NCI-H1930 (cell line): ENCODE measurements at places on chromosomes 4 and X.

GRCh38 chr4:76610751-76611547 is 175.9 kb downstream of the SHROOM3 start:
- no peak for DNase-seq

DNA sequence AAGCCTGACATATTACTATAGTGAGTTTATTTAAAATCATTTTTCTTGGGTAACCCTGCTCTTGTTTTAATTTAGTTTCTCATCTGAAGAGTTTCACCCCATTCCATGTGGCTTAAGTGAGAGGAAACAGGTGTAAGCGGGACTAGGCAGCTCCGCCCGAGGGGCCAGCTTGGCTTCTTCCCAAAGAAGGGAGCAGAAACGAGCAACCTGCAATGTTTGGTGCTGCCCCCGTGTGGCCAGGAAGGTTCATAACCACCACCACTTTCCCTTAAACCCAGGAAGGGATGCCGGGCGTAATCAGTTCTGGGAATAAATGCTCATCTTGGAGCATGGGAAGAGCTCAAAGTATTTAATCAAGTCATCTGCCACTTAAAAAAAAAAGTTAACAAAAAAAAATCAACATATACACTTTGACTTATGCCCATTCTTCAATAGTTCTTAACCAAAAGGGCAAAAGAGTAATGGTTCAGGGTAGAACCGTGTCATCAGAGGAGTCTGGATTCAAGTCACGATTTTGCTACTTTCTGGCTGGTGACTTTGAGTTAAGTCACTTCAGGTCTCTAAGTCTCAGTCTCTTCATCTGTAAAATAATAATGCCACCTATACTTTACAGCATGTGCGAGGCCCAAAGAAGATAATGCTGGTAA is 147.9 kb downstream of the NSUN7 start:
- peak; percentile 46 for DNase-seq

DNA sequence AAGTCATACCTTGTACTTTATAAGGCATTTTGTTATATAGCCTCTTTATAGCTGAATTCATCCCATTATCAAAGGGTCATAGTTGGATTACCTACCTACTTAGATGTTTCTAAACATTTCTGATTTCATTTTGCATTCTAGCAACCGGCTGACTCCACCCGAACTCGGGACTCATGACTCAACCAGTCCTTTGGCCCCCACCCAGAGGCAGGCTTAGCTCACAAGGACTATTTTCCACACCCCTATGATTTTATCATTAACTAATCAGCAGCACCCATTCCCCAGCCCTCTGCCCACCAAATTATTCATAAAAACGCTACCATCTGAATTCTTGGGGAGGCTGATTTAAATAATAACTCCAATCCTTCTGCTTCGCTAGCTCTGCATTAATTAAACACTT is 79.9 kb upstream of the EGFL6 start:
- DNase-seq: no peak

DNA sequence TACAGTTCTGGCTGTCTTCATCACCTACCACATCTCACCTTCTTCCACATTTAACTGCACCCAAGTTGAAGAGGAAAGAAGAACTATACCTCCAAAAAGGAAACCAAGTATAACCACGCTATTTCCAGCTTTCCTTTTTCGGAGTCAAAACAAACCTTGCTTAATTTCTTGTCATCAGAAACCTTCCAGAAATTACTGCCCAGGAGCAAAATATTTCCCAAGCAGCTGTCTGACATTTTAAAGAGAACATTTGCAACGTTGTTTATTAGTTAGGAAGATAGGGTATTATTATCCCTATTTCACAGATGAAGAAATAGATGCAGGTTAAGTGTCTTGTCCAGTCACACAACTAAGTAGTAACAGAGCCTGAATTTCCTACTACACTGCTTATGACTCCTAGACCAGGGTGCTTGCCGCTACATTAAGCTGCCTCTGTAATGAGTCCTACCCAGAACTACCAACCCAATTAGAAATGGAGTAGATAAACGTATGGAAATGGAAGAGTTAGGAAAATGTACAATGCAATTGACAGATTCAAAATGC is 2.2 kb upstream of the ACSL4 start:
- no peak for DNase-seq

GRCh38 chr4:182246401-182247205 is 3.4 kb downstream of the TENM3 start:
- DNase-seq: no peak

- no peak for DNase-seq
These were observed 78.1 kb downstream of the HTRA3 start for GRCh38 chr4:8347660-8348059.

GRCh38 chr4:43112139-43112538 is 219.6 kb downstream of the GRXCR1 start:
- no peak for DNase-seq

- no peak for DNase-seq
These were observed 518 bp upstream of the CNKSR2 start for GRCh38 chrX:21373637-21374162.

- DNase-seq: no peak
These were observed 2.9 kb downstream of the NOCT start for GRCh38 chr4:139018501-139018900.

- DNase-seq: no peak
These were observed 2.9 kb upstream of the FTSJ1 start for GRCh38 chrX:48472851-48473703.

DNA sequence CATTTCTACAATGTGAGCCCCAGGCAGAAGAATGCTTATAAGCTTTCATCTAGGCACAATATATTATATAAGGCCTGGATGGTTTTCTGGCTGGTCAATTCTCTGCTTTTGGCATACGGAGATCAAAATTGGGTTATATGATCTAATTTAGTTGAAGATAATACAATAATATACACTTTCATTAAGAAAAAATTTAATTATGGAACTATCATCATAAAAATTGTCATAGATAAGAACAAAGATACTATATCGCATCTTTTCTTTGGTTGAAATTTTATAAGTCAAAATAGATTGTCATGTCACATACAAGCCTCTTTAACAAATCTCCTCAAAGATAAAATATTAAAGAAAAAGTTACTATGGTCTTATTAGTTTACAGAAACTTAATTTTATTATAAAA is 17.1 kb downstream of the DMD start:
- no peak for DNase-seq

DNA sequence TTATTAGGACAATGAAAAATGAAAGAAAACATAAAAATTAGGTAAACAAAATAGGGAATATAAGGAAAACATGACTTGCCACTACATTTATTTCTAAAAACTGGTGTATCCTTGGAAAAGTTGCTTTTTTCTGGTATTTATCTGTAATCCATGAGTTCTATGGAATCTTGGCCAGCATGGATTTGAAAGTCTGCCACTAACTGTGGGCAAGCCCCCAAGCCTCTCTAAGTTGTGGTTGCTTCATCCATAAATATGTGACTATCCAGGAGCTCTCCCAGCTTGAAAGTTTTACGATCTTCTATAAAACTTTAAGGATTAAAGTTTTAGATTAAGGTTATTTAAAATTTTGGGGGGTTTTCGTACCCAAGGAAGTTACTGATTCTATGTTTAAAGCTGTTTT is 21.8 kb downstream of the RPS6KA3 start:
- DNase-seq: no peak

DNA sequence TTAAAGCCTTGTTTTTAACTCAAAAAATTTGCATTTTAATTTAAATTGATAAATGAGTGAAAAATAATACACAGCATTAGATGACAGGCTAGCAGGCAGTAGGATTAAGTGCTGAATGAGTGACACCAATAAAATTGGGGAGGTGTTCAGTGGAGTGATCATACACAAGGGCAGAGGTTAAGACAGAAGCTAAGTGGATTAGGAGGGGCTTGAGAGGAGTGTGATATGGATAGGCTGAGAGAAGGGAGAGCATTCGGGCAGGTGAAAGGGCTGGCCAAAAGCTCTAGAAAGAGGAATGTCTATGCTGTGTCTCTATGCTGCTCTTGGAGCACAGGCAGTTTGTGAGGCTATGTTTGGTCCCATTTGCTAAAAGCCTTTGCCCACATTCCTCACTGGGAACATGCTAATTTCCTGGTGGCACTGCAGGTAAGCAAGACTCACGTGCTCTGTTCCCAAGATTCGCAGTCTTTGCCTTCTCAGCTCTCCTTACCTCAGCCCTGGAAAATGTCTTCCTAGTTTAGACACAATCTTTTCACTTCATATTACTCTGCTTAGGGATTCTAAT is 52.8 kb upstream of the CCSER1 start:
- no peak for DNase-seq

GRCh38 chr4:172666711-172667368 is 501.8 kb upstream of the GALNT7 start:
- no peak for DNase-seq

DNA sequence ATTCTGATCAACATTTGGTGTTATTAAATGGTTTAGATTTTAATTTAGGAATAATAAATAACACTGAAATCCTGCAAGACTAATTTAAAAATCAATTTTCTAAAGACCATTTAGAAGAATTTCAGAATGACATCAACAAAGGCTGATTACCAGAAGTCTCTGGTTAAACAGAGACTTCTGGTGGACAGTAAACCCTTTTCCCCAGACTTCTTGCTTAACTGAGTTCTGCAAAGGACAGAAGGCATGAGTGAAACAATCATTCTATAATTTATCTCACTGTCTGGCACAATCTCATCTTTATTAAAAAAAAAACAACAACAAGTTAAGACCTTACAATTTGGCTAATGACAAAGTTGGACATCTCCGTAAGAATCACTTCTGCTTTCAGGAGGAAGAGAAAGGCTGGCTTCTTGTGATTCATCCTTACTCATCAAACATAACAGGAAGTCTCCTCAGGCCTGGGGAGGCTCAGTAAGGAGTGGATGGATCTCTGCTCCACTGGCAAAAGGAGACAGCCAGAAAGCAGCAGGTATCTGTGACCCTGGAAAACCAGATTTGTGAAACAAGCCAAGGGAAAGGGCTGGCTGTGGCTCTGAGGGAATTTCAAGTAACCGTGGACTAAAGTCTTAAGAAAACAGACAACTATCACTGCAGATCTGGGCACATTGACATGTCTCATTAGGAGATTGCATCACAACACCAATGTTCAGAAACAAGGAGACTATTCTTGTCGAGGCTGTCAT is 908 bp upstream of the TLR6 start:
- DNase-seq: no peak

- no peak for DNase-seq
These were observed 304.2 kb downstream of the TENM3 start for GRCh38 chr4:182547435-182547834.

DNA sequence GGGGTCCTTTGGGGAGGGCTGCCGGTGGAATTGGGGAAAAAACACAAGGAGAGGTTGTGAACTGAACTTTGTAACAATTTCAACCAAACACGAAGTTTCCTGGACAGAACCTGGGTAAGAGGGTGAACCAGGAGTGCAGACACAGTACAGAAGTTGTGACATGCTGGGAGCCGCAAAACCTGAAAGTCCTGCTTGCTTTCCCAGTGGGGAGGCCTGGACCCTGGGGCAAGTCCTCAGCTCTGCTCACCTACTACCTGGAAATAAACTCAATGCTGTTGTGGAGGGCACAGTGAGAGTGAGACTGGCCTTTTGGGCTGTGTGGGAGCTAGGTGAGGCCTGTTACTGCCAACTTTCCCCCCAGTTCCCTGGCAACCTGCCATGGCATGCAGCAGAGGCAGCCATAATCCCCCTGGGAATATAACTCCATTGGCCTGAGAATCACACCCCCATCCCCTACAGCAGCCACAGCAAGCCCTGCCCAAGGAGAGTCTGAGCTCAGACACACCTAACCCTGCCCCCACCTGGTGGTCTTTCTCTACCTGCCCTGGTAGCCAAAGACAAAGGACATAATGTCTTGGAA is 162.8 kb downstream of the THOC2 start:
- no peak for DNase-seq

DNA sequence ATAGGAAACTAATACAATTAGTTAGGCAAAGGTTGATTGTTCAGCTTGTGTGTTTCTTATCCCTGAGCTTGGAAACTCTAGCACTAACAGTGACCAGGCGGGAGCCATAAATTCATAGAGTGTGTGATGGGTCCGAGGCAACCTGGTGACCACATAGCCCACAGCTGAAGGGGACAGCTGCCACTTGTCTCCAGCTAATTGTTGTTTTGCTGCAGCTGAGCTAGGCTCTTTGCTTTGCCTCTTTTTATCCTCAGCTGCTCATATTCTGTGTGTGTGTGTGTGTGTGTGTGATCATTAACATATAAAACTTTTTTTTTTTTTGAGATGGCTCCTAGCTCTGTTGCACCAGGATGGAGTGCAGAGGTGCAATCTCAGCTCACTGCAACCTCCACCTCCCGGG is 53.2 kb downstream of the DOCK11 start:
- DNase-seq: no peak

DNA sequence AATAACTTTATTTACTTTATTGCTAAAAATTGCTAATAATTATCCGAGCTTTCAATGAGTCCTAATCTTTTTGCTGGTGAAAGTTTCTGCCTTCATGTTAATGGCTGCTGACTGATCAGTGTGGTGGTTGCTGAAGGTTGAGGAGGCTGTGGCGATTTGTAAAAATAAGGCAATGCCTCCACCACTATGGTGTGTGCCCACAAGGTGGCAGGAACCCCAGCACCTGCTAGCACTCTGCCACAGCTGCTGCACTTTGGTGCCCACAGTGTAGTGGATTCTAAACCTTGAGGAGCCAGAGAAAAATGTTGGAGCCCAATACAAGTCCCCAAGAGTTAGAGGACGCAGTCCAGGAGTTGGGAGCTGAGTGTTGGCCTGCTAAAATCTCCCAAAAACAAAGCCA is 1237.1 kb downstream of the PCDH19 start:
- no peak for DNase-seq

DNA sequence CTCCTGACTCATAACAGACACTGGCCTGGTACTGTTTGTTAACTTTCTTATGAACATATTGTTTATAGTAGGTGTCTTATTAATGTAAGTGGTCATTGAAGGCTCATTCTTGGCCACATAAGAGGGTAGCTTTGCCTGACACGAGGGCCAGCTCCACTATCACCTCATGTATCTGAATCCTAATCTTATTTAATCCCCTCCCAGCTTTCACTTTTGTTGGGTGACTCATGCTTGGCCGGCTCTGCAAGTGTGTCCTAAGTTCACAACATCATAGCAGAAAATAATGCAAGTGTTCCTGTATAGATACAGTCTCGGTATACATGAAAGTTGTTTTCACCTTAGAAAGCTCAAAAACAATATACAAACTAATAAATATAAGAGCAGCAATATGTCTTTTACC is 283.8 kb downstream of the IQCM start:
- no peak for DNase-seq

DNA sequence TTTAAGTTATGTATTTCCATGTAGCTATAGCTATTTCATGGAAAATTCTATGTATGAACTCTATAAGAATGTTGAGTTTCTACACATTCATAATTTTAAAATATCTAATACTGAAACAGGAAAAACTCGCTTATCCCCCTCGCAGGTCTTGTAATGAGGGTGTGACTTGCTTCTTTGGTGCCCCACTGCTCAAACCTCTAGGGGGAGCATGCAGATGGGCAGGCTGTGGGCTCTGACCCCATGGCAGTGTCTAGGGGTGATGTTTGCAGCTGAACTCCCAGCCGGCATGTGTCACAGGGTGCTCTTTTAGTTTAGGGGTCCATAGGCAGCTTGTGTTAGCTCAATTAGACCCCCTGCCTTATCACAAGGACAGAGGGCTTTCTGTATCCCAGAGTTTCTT is 1825.7 kb upstream of the ADGRL3 start:
- no peak for DNase-seq
